ENCODE measurements at places on chromosomes 5 and 9. TPM values are rescaled to one million over a fixed set of nuclear protein-coding genes. Genes with fewer than 3 reads are reported as not detected.
A peak's percentile ranks its signal among the peaks of the same experiment; 100 is the strongest.

FYB1 gene
- 2.8 TPM for total RNA-seq

DNA sequence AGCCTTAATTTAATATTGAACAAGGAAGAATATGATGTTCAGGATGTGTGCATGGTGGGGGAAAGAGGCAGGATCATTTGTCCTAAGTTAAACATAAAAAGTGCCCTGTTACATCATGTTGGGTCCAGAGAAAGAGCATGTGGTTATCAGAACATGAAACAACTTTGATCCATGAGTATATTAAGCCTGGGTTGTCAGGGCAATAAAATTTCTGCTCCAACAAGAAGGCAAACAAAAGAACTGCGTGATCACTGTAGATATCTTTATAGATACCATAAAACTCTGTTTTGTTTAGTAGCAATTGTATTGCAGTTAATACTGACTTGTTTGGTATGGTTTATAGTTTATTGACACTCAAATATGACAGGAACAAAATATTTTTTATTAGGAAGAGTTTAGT lies 35.2 kb downstream of the PCA3 start:
- DNase-seq = no peak

WWC1 gene
- total RNA-seq = 44.7 TPM

GRCh38 chr9:13759551-13759950 lies 480.1 kb upstream of the MPDZ start:
- DNase-seq = no peak

DNA sequence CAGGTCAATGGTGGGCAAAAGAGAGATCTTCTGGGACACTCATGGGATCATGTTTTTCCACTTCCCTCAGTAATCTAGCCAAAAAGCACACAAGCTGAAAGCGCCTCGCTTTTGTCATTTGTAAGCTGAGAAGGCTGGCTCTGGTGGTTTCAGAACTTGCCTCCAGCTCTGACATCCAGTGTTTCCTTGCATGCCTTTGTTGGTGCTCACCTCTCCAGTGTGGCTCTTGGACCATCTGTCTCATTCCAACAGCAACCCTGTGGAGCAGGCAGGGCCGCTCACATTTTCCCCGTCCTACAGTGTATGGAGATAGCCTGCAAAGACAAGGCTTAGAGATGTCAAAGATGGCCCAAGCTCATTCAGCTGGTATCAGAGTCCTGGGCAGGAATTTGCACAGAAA lies 160.8 kb upstream of the KLF4 start:
- DNase-seq = no peak

GRCh38 chr5:44807269-44807668 lies 1.5 kb upstream of the MRPS30 start:
- DNase-seq = no peak

DNAH5 gene
- total RNA-seq = 1.7 TPM

DNA sequence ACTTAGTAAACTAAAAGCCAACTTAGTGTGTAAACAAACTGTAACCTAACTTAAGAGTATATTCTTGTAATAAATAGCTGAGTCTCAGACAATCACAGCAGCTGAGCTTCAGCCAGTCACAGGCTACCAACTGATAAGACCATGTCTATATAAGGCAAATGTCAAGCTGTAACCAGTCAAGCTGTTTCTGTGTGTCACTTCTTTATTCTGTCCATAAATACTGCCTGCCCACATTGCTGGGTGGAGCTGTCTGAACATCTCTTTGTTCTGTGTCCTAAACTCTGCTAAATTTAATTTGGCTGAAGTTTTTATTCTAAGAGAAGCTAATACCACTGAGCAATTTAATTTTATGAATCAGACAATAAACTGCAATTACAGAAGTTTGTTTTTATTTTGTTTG lies 412.1 kb upstream of the CDH10 start:
- no peak for DNase-seq

DNA sequence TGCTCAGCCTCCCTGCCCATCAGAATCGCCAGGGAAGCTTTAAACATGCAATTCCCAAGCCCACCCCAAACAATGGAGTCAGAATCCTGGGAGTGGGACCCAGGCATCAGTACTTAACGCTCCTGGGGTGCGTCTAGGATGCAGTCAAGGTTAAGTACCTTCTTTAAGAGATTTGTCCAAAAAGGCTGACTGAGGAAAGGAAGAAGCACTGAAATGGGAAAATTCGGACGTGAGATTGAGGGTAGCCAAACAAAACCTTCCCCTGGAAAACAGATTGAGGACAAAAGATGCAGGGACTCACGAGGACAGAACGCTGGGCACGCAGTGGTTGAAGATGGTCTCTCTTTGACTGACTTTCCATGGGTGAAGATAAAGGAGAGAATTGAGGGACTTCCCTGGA lies 143.5 kb downstream of the MTX3 start:
- DNase-seq = no peak

COL23A1 gene
- 0.28 TPM for total RNA-seq

TAF11L11 gene
- total RNA-seq = not detected

DNA sequence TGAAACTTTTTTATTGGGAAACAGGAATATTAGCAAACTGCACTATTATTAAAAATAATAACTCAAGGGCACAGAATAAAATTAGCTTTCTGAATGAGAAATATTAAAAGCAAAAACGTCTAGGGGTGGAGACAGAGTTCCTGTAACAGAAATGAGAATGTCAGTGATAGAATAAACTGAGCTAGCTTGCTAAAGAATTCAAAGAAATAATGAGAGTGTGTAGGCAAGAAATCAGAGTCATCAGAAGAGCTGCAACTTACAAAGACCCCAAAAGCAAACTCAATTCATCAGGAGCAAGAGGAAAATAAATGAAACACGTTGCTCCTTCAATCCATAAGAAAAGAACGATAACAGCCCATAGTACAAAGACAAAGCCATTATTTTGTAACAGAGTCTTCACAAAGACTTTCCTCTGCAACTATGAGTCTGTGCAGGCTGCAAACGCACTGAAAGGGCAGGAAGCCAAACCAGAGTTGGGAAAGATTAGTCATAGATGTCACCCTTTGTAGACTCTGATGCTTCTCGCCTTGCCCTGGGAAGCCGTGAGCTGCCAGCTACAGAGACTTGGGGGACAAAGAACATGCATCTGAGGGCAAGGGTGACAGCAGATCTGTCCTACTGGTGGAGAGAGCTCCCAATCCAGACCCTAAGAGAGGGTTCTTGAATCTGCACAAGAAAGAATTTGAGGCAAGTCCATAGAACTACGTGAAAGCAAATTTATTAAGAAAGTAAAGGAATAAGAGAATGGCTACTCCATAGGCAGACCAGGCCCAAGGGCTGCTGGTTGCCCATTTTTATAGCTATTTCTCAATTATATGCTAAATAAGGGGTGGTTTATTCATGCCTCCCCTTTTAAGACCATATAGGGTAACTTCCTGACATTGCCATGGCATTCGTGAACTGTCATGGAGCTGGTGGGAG lies 40.8 kb downstream of the SHC3 start:
- peak; percentile 6 for DNase-seq

GRCh38 chr5:103454770-103455169 lies 107.8 kb downstream of the NUDT12 start:
- DNase-seq = no peak

DNA sequence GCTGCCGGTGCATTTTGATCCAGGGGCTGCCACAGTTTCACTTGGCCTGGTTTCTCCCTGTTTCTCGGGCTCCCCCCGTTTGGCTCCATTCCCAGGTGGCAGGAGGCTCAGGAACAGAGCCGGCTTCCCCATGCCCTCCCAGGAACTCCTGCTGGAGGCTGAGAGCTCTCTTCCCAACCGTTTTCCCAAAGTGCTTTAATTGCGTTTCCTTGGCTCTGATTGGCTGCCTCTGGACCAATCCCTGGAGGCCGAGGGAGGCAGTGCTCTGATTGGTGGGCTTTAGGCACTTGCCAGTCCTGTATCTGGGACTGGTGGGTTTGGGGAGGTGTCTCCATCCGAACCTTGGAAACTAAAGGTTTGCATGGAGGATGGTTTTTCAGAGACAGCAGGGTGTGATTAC lies 4.9 kb downstream of the TSPAN17 start:
- no peak for DNase-seq

GRCh38 chr5:157303667-157304327 lies 37.9 kb downstream of the CYFIP2 start:
- DNase-seq = no peak

PRR7 gene
- total RNA-seq = 1.7 TPM

GRCh38 chr9:136623842-136624183 lies 38.9 kb upstream of the EGFL7 start:
- DNase-seq = peak; percentile 43

Measured in pancreas (tissue), 10 donors.